ENCODE measurements at places on chromosomes 6 and 20. TPM values are rescaled to one million over a fixed set of nuclear protein-coding genes. Genes with fewer than 3 reads are reported as not detected.

Gene GPR6
- total RNA-seq = not detected

Gene C20orf204
- 0.34 TPM for total RNA-seq

Gene VNN1
- total RNA-seq = 0.50 TPM

Gene ABHD12
- 27.3 TPM for total RNA-seq

Gene MEP1A
- 0.07 TPM for total RNA-seq

Data from nasal cavity respiratory epithelium epithelial cell of viscerocranial mucosa (primary cell).